ENCODE measurements at places on chromosomes 7 and 10. TPM values are rescaled to one million over a fixed set of nuclear protein-coding genes. Genes with fewer than 3 reads are reported as not detected.

PROSER2 gene
- polyA plus RNA-seq, result 0.54 TPM

FKBP9 gene
- polyA plus RNA-seq, result 8.1 TPM

KCP gene
- 5.1 TPM for polyA plus RNA-seq

C10orf62 gene
- polyA plus RNA-seq, result not detected

ACTR1A gene
- polyA plus RNA-seq, result 42.1 TPM

EEPD1 gene
- 18.3 TPM for polyA plus RNA-seq

SFTPD gene
- polyA plus RNA-seq, result 1.1 TPM

CTTNBP2 gene
- 2.5 TPM for polyA plus RNA-seq

GPR85 gene
- under 0.01 TPM for polyA plus RNA-seq

AZGP1 gene
- 62.4 TPM for polyA plus RNA-seq

MCM10 gene
- polyA plus RNA-seq, result 1.9 TPM

EGFR gene
- 2.7 TPM for polyA plus RNA-seq

ELFN1 gene
- polyA plus RNA-seq, result 0.80 TPM

SH2D4B gene
- polyA plus RNA-seq, result 0.03 TPM

ADCYAP1R1 gene
- polyA plus RNA-seq, result 0.84 TPM

CLDN3 gene
- polyA plus RNA-seq, result 302 TPM

LRRD1 gene
- 0.01 TPM for polyA plus RNA-seq

MYH16 gene
- 0.01 TPM for polyA plus RNA-seq

FANK1 gene
- 1.5 TPM for polyA plus RNA-seq

GALNT17 gene
- not detected for polyA plus RNA-seq

IKZF1 gene
- polyA plus RNA-seq, result 3.5 TPM

MAGI2 gene
- polyA plus RNA-seq, result 2.1 TPM

MACC1 gene
- 75.0 TPM for polyA plus RNA-seq

PRDX3 gene
- polyA plus RNA-seq, result 134 TPM

GHRHR gene
- not detected for polyA plus RNA-seq

LRRC17 gene
- not detected for polyA plus RNA-seq

PHF14 gene
- polyA plus RNA-seq, result 18.6 TPM

SFRP5 gene
- polyA plus RNA-seq, result 110 TPM

STEAP2 gene
- 16.0 TPM for polyA plus RNA-seq

TRIM50 gene
- not detected for polyA plus RNA-seq

SP8 gene
- polyA plus RNA-seq, result not detected

ASB10 gene
- not detected for polyA plus RNA-seq

OR6V1 gene
- not detected for polyA plus RNA-seq

VSTM2A gene
- 0.10 TPM for polyA plus RNA-seq

SNCG gene
- polyA plus RNA-seq, result 2.4 TPM

HIF1AN gene
- 7.7 TPM for polyA plus RNA-seq

TMEM178B gene
- polyA plus RNA-seq, result not detected

OPN4 gene
- not detected for polyA plus RNA-seq
